ENCODE measurements at places on chromosomes 6 and 20.

DNA sequence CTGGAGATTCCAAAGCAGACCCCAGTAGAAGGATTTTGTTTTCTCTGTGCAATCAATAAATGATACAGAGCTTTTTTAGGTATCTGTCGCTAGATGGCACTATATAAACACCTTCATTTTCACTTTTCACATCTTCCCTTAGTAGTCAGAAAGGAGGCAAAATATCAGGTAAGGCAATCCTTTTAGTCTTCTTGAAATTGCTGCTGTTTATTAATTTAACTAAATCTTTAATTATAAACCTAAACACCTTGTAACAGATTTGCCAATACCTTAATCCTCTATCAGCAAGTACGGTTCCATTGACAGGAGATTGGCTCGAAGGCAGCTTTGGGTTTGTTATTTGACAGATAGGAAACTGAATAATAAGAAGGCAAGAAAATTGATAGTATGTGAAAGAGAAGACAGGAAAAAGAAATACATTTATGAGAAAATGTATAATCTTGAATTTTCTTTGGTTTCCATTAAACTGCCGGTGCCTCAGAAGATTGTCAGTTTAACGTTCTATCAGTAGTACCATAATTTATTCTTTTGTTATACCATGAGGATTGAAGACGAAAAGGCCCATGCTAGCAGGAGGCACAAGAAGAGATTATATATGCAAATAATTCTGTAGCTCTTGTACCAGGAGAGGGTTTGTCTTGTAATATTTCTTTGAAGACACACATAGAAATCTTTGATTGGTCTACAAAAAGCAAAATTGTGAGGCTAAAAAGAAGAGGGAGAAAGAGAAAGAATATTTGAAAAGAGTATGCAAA is 23.5 kb upstream of the IBTK start:
- no peak for DNase-seq

GRCh38 chr20:31706607-31707257 is 15.9 kb downstream of the BCL2L1 start:
- no peak for DNase-seq

- DNase-seq: no peak
Observed at GRCh38 chr6:169752074-169752623, 727 bp downstream of the ERMARD start.

DNA sequence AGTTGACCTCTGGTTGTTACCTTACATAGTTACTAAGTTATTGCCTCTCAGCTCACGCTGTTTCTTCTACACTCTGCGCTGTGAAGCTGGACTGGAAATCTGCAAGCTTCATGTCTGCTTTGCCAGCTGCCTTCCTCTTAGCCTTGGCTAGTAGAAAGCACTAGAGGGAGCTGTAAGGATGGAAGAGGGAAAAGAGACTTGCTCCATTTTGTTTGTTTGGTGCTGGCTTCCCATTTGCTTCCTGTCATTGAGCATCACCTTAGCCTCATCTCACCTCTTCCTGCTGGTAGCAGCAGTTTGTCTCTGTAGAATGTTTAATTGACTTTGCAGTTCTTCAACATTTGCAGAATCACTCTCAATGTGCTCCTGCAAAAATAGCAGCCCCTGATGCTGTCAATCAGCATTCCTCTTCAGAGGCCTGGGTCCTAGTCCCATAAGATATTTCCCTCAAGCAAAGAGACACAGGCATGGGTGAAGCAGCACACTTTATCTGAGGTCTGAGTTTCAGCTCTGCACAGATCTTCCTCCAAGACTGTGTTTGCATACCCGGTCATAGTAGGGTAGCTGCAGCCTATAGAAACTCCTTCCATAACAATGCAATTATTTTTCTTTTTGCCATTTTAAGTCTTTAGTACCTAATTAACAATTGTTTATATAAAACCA is 302.2 kb upstream of the EPHA7 start:
- DNase-seq: no peak

DNA sequence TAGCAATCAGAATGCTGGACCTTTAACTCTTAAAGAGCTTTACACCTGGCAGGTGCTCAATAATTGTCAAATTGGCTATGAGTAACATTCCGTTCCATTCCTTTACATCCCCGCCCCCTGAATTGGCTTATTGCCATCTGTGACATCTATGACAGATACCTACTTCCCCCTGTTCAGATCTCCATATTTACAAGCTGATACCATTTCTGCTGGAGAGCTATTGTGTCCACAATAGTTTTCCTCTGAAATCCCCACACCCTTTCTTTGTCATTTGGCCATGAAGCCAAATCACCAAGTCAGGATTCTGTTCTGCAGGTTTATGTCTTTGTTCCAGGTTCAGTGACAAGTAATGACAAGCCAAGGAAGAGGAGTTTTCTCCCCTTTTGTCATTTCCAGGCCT is 3.2 kb downstream of the CDH26 start:
- peak; percentile 43 for DNase-seq

DNA sequence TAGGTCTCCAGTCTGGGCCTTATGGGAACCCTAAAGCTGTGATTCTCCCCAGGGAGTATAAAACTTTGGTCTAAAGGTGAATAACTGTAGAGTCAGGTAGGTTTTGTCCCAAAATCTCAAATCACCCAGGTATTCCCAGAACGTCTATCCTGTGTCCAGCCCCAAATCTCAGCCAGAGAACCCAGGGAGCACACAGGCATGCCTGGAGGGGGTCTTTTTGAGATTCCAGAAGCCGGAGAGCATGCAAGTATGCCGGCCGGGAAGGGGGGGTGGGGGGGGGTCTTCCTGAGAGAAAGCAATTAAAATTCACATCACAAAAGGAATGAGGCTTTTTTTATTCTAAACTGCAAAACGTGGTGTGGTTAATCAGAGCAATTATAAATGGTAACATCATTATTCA is 210.0 kb downstream of the PTPRT start:
- DNase-seq: no peak

GRCh38 chr6:142302421-142303175 is 791 bp downstream of the ADGRG6 start:
- DNase-seq: peak; percentile 33

DNA sequence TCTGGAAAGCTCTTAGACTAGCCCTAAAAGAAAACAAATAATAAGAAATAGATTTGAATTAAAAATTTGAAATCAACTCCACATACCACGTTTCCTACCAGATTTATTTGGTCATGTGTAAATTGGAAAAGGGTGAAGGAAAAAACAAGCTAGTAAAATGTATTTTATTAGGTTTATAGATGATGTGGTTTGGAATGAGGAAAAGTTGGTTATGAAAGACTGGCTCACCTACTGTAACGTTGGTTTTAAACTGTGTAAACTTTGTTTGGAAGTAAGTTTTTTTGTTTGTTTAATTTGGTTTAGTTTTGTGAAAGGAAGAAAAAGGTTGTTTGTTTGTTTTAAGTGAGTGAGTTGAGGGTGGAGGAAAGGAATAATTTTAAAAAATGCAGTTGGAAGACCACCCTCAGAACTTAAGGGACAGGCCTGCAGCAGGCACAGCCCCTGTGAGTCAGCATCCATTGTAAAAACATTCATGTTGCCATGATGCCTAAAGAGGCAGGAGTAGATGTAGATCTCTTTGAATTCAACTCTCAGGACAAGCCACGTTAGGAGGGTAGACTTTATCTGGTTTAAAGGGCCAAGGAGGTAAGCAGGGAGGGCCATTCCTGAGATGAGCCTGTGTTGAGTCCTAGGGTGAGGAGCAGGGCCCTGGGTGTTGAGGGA is 93.7 kb upstream of the SCGN start:
- DNase-seq: no peak

DNA sequence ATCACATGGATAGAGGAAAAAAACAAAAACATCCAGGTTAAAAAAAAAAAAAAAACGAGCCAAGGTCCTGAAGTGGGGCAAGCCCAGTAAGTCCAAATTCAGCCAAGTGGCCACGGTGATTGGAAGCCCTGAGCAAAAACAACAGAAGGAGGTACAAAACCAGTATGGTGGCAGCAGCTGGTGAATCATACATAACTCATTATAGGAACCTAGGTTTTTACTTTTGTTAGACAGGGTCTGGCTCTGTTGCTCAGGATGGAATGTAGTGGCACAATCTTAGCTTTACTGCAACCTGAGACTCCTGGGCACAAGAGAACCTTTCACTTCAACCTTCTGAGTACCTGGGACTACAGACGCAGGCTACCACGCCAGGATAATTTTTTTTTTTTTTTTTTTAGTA is 22.7 kb upstream of the MYB start:
- no peak for DNase-seq

Data from epithelial cell of prostate (primary cell).